ENCODE measurements at places on chromosomes 3 and 15. TPM values are rescaled to one million over a fixed set of nuclear protein-coding genes. Genes with fewer than 3 reads are reported as not detected.

The CSPG5 gene
- 0.40 TPM for total RNA-seq

DNA sequence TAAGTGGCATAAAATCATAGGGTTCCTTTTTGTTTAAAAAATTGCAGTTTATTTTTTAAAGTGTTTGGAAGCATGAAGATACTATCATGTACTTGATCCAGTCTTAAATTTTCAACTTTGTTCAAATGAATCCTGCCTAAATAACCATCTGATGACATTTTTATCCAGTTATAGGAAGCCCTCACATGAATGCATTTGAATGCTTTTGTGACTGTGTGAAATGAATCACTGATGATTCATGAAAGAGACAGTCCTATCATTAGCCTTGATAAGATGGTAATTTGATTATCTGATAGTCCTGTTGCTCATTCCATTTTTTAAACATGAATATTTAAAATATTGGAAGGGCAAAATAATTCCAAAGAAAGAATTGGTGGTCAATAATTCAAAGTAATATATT is 401.9 kb upstream of the ROBO2 start:
- DNase-seq: no peak

GRCh38 chr3:154061001-154061370 is 60.2 kb upstream of the ARHGEF26 start:
- no peak for DNase-seq

GRCh38 chr3:53154881-53155285 is 6.1 kb upstream of the PRKCD start:
- DNase-seq: no peak

The CAMKV gene
- total RNA-seq: not detected

DNA sequence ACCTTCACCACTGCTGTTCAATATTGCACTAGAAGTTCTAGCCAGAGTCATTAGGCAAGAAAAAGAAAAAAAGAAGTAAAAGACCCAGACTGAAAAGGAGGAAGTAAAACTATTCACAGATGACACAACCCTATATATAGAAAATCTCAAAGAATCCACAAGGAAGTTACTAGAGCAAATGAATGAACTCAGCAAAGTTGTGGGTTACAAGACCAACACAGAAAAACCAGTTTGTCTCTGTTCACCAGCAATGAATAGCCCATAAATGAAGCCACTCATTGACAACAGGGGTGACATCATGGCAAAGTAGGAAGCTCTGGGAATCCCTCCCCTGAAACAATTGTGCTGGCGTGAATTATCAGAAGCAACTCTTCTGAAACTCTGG is 4.6 kb downstream of the CFAP100 start:
- DNase-seq: no peak

The RTP4 gene
- 18.9 TPM for total RNA-seq

Data from activated CD4-positive, alpha-beta T cell treated with anti-CD3 and anti-CD28 coated beads, Interleukin-2, amount 10 ng/mL, durations not matched to agents 7 days and 5 days (primary cell).